ENCODE measurements at places on chromosomes 7 and 10.

- DNase-seq = no peak
These were observed 128.7 kb downstream of the KBTBD2 start for GRCh38 chr7:32762925-32763293.

DNA sequence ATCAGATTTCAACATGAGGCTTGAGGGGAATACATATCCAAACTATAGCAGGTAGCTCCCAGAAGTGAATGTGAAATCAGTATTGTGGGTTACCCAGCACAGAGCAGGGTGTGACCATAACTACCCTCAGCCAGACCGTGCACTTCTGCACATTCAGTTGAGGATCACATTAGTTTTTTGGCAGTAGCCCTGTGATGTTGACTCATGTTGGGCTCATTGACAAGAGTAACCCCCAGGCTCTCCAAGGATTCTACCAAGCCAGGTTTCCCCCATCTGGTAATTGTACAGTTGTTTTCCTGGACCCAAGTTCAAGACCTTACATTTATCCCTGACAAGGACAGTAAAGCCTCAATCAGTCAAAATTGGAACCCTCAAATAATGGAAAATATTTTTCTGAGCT, 11.7 kb upstream of the CPA4 start:
- DNase-seq = no peak

GRCh38 chr7:38831259-38831996, 77.6 kb downstream of the VPS41 start:
- no peak for DNase-seq

DNA sequence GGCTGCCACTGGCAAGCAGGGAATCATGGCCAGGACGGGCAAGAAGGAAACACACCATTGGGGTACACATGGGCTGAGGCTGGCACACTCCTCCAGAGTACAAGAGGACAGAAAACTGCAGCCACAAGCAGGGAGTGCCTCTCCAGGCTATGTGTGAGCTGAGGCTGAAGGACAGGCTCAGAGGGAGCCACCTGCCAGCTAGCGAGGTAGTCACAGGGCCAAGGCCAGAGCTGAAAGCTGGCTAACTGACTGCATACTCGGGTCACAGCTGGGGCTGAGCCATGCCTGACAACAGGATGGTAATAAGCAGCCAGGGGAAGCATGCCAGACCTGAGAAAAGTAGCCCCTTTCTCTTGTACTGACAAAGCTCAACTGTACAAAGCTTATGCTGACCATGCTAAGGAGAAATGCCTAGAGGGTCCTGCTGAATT, 52.0 kb downstream of the KIF5B start:
- DNase-seq = no peak

DNA sequence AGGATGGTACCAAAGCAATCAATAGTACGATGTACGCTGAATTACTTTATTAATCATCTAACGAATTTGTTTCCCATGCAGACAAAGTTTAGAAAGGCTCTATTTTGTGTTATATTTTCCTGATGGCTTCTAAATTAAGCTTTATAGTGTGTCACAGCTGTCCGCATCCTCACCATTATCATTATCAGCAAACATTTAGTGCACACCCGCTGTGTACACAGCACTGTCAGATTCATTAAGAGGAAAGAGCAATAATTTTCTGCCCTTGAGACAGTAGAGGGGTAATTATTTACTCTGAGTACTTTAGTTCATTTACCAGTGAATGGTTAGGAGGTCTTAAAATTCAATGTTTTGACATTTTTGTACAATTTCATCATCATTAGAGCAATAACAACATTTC, 233.3 kb upstream of the PTPRZ1 start:
- DNase-seq = no peak

DNA sequence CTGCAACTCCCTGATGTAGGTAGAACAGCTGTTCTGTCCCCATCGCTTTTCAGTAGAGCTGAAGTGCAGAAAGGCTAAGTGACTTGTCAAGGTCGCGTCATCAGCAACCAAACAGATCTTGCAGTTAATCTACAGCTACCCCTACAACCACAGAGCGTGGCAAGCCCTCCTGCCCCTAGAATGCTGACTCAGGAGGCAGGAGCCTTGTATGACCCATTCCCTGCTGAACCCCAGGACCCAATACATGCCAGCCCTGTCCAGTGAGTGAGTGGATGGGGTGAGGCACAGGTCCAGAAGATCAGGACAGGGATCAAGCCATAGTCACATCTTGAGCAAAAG, 26.6 kb upstream of the GJD4 start:
- DNase-seq = no peak

DNA sequence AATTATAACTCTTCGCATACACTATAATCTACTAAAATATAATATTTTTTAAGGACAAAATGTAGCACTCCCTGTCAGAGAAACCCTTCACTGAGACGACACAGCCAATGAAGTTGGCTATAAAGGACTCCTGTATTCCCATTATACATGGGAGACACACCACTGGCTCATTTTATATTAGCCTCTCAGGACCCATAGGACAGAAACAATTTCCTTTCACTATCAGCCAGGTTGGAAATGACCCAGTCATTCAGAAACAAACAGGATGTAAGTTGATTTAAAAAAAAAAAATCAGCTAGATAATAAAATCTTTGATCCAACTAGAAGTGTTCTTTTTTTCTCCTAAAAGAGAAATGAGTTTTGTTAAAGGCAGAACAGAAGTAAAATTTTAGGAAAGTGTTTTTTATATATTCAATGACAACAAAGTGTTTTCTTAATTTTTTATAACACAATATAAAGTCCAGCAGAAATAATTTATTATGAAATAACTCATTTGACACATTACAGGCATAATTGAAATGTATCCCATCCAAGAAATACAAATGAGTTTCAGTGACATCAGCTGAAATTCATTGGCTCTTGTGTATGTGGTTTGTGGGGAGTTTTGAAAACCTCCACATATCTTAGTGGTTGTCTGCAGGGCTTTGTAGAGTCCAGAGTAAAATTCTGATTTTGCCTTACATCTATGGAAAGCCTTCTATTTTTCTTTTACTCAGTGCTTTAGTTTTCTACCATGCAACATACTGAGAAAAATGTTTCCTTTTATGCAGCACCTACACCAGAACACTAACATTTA, 64.1 kb downstream of the CTTNBP2 start:
- DNase-seq = no peak

- DNase-seq = no peak
These were observed 133.7 kb upstream of the SH2B2 start for GRCh38 chr7:102152672-102153598.
